ENCODE measurements at places on chromosomes 6 and 20.

DNA sequence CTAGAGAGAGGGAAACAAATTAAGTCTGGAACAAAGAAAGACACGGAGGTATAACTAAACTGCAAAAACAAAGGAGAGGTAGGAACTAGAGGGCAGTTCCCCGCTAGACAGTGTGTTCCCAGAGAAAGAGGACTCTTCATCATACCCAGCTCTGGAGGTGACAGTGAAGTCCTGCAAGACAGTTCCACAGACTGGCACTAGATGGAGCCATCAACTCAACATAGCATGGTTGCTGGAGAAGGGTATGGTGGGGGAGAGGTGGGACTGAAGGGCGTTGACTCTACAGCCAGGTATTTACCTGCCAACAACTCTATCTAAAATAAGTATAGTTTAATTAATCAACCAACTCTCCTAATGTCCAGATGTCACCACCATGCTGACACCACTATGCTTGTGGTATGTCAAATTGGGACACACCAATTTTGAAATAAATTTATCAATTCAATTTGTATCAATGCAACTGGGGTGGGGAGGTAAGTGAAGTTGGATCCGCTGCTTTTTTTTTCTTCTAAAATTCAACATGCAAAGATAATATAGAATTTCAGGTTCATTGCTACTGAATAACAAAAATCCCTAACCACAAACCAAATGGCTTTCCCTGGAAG is 9.7 kb downstream of the BACH2 start:
- H3K27ac ChIP-seq: no peak overlapping the region
- no peak overlapping the region for H3K4me3 ChIP-seq
- H3K4me1 ChIP-seq: no peaks in the 10 kb centered on the region
- DNase-seq: peak; percentile 16

- DNase-seq: no peak
- no peaks in the 10 kb centered on the region for H3K36me3 ChIP-seq
- H3K4me3 ChIP-seq: no peak overlapping the region
These were observed 862.7 kb upstream of the FLRT3 start for GRCh38 chr20:15200147-15200565.

DNA sequence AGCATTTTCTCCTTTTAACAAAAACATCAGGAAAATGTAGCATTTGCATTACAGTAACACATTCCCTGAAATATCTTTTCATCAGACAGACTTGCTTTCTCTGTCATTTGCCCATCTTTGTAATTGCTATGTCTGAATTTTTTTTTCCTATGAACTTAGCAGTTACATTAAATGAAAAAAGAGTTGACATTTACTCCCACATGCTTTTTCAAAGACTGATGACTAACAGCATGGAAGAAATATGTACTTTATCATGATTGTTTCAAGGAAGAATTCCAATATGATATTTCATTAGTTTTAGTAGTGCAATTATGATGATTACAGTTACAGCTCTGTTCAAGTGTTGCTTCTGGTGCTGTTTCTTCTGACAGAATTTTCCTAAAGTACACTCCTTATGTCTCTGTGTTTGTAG is 864.5 kb upstream of the MAN1A1 start:
- no peaks in the 10 kb centered on the region for H3K27me3 ChIP-seq
- H3K4me1 ChIP-seq: no peaks in the 10 kb centered on the region
- no peaks in the 10 kb centered on the region for H3K36me3 ChIP-seq
- no peak overlapping the region for H3K27ac ChIP-seq

DNA sequence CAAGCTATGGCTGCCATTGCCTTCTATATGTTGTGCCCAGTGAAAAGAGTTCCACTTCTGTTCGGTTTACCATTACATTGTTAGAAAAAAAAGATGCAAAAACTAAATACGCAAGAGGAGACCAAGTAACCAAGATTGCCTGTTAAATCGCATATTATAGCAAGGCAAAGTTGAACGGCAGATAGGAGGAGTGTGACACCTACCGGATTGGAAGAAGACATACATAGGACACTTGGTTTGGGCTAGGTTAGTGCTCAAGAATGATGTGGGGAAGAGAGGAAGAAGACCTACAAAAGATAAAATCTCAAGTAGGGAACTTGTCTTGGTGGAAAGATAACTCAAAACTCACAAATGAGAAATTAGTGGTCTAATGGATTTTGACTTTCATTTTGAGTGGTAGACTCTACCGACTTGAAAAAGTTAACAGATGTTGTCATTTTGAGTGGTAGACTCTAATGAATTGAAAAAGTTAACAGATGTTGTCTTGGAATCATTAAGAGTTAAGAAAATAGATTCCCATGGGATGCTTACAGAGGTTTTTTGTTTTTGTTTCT is 95.5 kb downstream of the F13A1 start:
- H3K27ac ChIP-seq: no peak overlapping the region
- no peak for DNase-seq
- H3K4me3 ChIP-seq: no peak overlapping the region

GRCh38 chr6:40901322-40902055 is 137.5 kb downstream of the UNC5CL start:
- H3K36me3 ChIP-seq: no peaks in the 10 kb centered on the region
- H3K4me3 ChIP-seq: no peak overlapping the region
- no peaks in the 10 kb centered on the region for H3K4me1 ChIP-seq
- no peak overlapping the region for H3K27ac ChIP-seq

DNA sequence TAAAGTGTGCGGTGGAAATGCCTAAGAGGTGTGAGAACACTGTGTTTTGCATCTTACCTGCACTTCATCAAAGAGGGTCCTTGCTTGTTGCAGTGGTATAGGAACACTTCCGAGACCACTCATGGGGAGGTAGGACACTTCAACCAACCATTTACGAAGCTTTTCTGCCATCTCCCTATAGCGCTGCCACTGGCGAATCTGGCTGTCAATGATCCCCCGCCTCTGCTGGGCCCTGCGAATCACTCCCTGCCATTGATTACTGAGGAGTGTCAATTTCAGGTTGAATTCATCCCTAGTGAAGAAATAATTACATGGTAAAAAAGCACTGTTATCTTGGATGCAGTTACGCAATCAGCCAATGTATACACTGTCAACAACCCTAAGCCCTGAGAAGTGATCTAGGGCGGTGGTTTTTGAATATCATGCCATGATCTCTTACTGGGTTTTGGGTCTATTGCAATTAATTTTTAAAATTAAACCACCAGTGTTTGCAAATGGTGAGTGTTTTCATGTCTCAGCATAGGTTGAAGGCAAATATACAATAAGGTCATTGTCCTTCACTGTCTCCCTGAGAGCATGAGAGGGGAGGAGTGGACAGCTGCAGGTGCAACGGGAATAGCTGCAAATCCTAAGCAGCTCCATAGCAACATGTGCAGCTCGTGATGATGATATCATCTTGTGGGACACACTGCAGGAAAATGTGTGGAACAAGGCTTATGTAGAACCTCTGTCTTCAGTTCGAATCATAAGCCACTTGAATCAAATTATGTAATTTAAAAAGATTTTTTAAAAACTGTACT is 400.6 kb downstream of the ESR1 start:
- H3K4me1 ChIP-seq: no peaks in the 10 kb centered on the region
- H3K36me3 ChIP-seq: no peaks in the 10 kb centered on the region
- H3K4me3 ChIP-seq: no peak overlapping the region
- H3K27me3 ChIP-seq: no peaks in the 10 kb centered on the region

- peak; percentile 21 for DNase-seq
- H3K4me1 ChIP-seq: no peaks in the 10 kb centered on the region
- H3K27ac ChIP-seq: no peak overlapping the region
- no peaks in the 10 kb centered on the region for H3K36me3 ChIP-seq
- H3K4me3 ChIP-seq: no peak overlapping the region
These were observed 63.1 kb upstream of the KLHL31 start for GRCh38 chr6:53728570-53729194.

DNA sequence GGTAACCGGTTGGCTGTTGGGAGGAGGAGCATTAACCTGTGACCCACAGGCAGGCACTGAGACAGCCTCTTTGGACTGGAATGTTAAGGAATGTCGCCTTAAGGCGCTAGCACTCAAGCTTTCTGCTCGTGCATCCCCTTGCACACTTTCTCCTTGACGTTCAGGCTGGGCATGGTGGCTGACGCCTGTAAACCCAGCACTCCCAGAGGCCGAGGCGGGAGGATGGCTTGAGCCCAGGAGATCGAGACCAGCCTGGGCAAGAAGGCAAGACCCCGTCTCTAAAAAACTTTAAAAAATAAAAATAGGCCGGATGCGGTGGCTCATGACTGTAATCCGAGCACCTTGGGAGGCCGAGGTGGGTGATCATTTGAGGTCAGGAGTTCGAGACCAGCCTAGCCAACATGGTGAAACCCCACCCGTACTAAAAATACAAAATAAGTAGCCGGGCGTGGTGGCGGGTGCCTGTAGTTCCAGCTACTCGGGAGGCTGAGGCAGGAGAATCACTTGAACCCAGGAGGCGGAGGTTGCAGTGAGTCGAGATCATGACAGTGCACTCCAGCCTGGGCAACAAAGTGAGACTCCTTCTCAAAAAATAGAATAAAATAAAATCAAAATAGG is 1.9 kb upstream of the GID8 start:
- H3K27ac ChIP-seq: no peak overlapping the region

GRCh38 chr6:52087498-52087999 is at the start of gene PKHD1:
Gene PKHD1 (minus strand): TSS chr6:52087613. CDS start chr6:52084933, 2,680 bp downstream.
- H3K27me3 ChIP-seq: no peaks in the 10 kb centered on the region
- DNase-seq: no peak
- H3K27ac ChIP-seq: no peak within 1 kb of the TSS
- H3K36me3 ChIP-seq: no peaks in the 10 kb centered on the region
- no peak within 1 kb of the TSS for H3K4me3 ChIP-seq

GRCh38 chr6:111980971-111981840 is 72.7 kb upstream of the CCN6 start:
- H3K4me3 ChIP-seq: no peak overlapping the region
- no peaks in the 10 kb centered on the region for H3K4me1 ChIP-seq

DNA sequence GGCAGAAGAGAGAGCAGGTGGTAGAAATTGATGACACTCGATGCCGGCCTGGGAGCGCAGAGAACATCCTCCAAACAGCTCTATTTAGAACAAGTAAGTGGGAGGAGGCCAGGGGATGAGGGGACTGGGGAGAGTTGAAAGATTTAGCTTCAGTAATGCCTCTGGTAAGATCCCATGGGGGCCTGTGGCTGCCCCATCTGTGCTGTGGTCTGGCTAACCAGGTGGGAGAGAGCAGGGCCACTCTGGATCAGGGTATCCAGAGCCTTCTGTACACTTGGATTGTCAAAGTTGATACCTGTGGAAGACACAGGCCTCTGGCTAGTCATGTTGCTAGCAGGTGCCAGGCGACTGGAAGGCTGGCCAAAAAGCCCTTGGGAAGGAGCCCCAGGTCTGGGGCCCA is 27.6 kb downstream of the NCOA5 start:
- H3K27ac ChIP-seq: no peak overlapping the region
- peaks cover 19% of the 10 kb centered on the region for H3K36me3 ChIP-seq
- no peak overlapping the region for H3K4me3 ChIP-seq
- no peak for DNase-seq
- no peaks in the 10 kb centered on the region for H3K4me1 ChIP-seq
- H3K27me3 ChIP-seq: no peaks in the 10 kb centered on the region

- no peaks in the 10 kb centered on the region for H3K4me1 ChIP-seq
- no peak overlapping the region for H3K4me3 ChIP-seq
- DNase-seq: no peak
- H3K36me3 ChIP-seq: no peaks in the 10 kb centered on the region
- H3K27ac ChIP-seq: no peak overlapping the region
These were observed 33.1 kb downstream of the FGD2 start for GRCh38 chr6:37038292-37039198.

GRCh38 chr6:25322692-25323091 is 43.5 kb downstream of the CARMIL1 start:
- no peaks in the 10 kb centered on the region for H3K4me1 ChIP-seq
- no peaks in the 10 kb centered on the region for H3K27me3 ChIP-seq
- H3K36me3 ChIP-seq: no peaks in the 10 kb centered on the region
- no peak overlapping the region for H3K27ac ChIP-seq

DNA sequence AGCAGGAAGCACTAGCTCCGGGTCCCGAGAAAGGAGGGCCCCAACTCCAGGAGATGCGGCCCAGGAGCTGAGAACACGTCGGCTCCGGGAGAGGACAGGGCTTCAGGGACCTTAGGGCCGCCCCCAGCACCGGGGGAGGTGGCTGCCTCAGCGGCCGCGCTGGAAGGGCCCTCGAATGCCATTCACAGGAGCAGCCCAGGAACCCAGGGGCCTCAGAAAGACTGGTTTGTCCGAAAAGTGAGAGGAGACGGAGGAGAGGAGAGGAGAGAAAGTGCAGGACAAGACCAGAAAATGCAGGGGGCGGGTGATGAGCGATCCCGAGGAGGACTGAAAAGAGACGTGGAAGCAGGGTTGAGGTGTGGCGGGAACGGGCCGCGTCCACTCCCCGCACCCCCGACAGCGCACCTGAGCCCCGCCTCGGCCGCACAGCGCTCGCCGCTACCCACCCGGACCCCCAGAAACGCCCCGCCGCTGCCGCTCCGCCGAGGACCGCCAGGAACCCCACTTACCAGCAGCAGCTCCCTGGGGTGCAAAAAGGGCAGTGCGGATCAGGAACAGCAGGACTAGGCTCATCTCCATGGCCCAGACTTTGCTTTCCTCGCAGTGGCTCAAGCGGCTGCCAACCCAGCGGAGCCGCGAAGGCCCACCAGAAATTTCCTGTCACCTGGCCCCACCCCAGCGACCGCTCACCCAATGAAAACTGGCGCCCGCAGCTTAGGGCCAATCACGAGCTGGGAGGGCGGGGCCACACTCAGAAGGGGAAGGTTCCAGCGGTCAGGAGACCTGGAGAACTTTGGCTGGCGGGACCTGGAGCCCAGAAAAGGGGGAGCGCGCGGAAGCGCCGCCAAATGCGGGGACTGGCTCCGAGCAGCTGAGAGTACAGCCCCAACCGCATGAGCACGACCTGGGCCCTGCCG is 25.4 kb downstream of the HLA-F start:
- peak; percentile 95 for DNase-seq
- no peaks in the 10 kb centered on the region for H3K4me1 ChIP-seq
- H3K27ac ChIP-seq: peak overlapping the region; percentile 64

GRCh38 chr6:97293198-97293696 is 10.2 kb upstream of the MMS22L start:
- no peaks in the 10 kb centered on the region for H3K4me1 ChIP-seq
- no peaks in the 10 kb centered on the region for H3K36me3 ChIP-seq
- no peak overlapping the region for H3K4me3 ChIP-seq
- DNase-seq: no peak

DNA sequence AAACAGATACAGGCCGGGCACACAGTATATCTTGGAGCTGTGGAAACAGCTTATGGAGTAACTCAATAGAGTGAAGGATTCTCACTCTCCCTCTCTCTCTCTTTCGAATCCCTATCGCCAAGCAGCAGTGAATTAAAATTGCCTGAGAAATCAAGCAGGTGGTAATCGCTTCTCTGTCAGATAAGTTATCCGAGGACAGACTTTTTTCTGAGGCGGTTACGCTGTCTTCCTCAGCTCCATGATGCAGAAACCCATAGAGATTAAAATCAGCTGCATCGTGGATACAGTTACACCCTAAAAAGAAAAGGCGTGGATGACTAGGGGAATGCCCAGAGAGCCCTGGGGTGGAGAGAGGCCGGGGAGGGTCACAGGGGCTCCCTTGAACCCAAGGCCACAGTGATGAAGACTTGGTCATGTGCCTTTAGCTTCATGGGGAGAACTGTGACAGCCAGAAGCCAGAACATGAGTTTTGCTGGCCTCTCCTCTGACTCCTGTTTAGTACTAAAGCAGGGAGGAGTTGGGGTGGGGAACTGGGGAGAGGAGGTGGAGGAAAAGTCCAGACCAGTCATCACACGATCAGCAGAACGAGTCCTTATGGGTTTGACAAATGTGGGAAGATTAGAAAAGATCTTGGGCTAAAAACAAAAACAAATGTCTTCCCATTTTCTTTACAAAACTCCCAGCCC is 138.8 kb upstream of the JARID2 start:
- no peak for DNase-seq
- no peaks in the 10 kb centered on the region for H3K4me1 ChIP-seq
- no peaks in the 10 kb centered on the region for H3K36me3 ChIP-seq
- no peaks in the 10 kb centered on the region for H3K27me3 ChIP-seq

Data from prostate gland (tissue), 2 donors.